ENCODE measurements at places on chromosomes 12 and 14.

DNA sequence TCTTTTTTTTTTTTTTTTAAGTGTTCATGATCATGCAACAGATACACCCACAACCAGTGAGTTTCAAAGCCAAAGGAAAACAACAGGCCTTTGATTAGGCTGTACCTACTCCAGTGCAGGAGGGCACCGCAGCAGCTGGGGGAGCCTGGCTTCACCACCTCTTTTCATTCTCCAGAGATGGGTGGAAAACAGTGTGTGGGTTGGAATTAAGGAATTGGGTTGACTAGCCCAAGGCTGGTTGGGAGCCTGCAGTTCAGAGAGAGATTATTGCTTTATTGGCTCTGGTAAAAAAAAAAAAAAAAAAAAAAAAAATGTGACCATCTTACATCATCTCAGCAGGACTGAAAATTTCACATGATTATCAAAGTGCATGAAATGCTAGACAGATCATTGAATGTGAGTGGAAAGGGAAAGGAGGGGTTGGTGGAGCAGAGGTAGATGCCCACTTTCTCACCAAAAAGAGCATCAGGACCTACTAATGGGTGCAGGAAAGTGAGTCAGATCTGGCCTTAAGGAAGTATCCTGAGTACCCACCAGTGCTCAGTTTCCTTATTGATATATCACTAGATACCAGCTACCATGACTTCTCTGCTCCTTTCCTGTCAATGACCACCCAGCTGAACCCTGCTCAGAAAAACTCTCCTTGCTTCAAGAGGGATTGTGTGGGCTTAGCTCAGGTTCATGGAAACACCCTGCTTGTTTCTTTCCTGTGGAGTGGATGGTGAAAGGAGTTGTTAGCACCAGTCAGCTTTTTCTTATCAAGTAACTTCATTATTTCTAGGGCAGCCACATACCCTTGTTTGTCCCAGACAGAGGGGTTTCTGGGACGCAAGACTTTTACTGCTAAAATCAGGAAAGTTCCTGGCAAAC lies 54.8 kb upstream of the DYRK2 start:
- no peak for DNase-seq

DNA sequence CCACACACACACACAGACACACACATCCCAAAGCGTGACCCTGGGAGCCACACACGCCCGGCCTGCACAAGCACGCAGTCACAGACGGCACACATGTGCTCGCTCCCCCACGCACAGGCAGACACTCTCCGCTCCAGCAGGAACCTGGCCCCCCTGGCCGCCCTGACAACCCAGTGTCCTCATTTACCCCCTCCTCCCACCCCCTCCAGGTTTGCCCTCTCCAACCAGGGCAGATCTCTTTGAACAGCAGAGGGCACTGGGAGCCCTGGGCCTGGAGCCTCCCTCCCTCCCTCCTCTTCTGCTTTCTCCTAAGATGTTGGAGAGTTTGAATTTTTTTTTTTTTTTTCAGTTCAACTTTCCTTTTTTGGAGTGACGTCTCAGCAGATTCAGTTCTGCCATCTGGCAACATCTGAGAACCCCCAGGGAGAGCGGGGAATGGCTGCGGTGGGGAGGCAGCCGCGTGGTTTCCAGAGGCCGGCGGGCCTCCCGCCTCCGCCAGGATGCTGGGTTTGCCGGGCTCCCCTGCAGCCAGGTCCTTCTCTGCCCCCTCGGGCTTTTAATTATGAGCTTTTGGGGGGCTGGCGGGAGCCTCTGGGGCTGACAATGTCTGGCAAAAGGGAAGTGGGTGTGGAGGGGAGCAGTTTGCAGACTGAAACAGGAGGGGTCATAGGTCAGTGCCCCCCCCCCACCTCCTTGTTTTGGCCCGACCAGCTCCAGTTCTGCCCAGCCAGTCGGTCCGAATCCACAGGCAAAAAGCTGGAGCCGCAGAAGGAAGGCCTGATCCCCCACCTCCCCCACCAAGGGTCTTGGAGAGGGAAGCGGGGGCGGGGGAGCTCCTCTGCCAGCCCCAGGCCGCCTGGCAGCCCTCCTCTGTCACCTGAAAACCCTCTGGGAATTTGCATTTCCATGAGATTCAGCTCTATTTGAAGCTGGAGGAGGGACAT lies 1.3 kb upstream of the NCOR2 start:
- DNase-seq, result peak; percentile 93

GRCh38 chr12:121932176-121932536 lies 13.8 kb downstream of the CFAP251 start:
- no peak for DNase-seq

- DNase-seq, result no peak
Observed at GRCh38 chr14:72594099-72594901, 299.6 kb downstream of the DPF3 start.

- DNase-seq, result peak; percentile 69
Observed at GRCh38 chr14:75293920-75294648, 15.5 kb downstream of the FOS start.

- DNase-seq, result no peak
Observed at GRCh38 chr14:24430682-24431568, 1.2 kb downstream of the KHNYN start.

DNA sequence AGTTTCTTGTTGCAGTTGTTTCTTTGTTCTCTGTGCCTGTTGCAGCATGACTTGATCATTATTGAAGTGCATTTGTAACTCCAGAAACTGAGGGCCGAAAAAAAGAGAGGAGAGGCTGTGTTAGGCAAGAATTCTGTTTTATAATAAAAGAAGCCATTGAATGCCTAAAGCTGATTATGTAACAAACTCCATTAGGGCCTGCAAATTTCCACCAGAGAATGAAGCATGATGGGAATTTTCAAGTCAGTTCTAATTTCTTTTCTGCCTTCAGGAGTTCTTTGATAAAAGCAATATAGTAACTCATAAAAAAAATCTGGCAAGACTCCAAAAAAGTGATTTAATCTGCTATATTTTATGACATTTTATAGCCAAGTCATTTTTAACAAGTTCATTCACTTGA lies 156.7 kb upstream of the RASSF8 start:
- no peak for DNase-seq

GRCh38 chr14:81970307-81970706 lies 436.7 kb upstream of the SEL1L start:
- no peak for DNase-seq

DNA sequence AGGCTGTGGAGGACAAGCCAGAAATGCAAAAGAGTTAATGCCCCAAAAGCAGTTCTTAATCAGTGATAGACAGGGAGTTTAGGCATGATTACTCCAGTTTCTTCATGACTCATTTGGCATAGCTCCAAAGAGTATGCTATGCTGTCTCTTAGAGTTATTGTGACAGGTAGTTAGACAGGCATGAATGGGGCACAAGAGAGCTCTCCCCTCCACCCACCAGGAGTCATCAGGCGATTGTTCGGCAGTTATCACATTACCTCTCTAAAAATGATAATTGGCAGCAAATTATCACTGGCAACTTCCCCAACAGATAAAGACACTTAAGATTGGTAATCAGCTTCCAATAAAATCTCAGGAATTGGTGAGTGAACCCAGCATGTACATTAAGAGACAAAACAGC lies 320.1 kb downstream of the DAD1 start:
- DNase-seq, result peak; percentile 7

DNA sequence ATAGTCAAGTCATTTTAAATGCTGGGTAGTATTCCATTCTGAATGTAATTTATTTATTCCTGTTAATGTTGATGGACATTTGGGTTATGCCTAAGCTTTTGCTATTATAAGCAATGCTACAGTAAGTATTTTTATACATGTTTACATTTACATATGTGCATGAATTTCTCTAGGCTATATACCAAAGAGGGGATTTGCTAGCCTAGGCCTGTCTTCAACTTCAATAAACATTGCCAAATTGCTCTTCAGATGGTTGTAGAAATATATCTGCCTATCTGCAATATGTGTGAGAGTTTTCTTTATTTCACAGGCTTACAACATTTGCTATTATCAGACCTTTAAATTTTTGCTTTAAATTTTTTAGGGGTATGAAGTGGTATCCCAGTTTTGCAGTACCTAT lies 87.0 kb downstream of the MIPOL1 start:
- no peak for DNase-seq

DNA sequence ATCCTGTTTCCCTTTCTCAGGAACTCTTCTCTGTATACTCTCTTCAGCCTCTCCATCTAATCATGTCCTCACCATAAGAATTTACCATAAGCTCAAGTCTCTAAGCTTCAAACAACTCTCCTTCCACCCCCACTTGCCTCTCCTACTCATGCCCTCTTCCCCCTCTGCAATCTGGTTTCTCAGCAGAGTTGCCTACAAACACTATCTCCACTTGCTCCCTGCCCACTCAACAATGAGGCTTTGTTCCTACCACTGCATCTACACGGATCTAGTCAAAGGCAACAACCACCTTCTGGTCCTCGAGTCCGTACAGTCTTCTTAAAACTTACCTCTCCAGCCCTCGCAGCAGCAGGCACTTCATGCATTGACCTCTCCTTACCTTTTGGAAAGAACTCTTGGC lies 17.2 kb upstream of the FBLN5 start:
- no peak for DNase-seq

GRCh38 chr12:68539615-68539952 lies 71.1 kb upstream of the RAP1B start:
- no peak for DNase-seq

DNA sequence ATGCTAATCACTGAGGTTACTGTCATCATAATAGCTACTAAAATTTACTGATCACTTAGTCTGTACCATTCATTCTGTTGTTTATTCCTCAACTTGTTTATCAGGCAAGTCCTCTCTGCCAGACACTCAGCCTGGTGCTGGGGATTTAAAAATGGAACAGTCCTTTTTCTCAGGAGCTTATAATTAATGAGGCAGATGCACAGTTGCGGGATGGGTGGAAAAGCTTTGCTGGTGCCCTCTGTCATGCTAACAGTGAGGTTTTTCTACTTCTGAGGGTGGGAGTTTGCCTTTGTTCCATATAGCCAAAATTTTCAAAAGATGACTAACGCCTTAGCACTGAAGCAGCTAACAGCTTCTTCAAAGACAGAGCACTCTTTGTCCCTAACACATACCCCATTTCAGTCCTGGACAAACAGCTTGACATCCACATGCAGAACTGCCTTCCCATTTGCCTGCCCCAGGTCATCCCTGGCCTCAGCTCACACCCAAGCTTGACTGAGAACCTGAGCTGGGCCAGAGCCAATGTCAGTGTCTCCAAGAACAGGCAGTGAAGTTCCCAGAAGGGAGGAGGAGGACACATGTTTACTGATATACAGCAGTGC lies 30.8 kb upstream of the HSPB8 start:
- no peak for DNase-seq

DNA sequence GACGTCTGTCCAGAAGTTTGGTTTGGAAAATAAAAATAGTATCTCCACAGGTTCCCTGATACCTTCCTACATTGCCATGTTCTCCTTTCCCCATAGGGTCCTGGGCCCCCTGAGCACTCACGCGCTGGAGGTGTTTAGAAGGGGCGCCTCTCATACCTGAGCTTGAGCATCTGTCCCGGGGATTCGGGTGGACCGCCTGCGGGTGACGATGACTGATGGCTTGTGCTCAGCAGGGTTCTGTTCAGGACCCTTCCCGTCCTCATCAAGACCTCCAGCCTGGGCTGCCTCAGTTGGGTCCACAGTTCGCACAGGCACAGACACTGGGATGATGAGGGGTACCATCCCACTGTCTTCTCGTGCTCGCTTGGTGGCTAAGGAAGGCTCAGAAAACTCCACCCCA lies 22.7 kb upstream of the PNMA1 start:
- no peak for DNase-seq

DNA sequence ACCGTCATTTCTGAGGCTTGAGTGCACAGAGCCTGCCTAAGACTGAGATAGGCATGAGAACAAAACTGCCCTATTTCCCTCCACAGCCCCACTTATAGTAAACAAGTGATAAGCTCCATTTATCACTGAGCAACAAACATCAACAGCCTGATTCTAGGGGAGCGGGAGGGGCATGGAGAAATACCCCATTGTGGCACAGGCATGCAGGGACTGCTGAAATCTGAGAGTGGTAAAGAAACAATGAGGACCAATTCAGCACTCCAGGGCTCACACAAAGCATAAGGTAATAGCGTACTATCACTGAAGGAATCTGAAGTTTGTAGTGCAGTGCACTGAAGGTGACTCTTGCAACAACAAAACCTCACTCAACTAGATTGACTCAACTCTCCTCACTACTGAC lies 186.7 kb downstream of the ANO2 start:
- DNase-seq, result no peak

- no peak for DNase-seq
Observed at GRCh38 chr12:98022961-98023360, 492.4 kb upstream of the TMPO start.

DNA sequence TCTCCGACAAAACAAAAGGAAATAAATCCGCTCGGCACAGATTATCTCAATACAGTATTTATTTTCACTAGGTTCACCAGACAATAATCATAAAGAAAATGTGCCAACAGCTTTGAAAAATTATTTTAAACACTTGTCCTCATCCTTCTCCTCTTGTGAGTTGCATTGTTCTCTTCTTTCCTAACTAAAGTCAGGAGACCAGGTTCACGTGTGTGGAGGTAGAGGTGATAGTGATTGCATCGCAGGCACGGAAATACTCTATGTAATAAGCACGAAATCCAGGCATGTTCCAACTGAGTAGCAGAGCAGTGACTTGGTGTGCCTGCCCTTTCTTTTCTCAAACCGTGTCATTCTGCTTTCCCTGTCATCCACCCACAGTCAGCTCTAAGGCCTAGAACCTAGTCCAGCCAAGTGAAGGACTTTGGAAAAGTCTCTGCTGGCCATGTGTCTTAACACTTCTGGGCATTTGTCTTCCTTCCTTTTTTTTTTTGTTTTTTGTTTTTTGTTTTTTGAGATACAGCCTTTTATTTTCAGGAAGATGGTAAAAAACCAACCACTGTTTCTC lies 939 bp upstream of the SEL1L start:
- DNase-seq, result no peak

- DNase-seq, result no peak
Observed at GRCh38 chr14:104334424-104335161, 196.2 kb downstream of the KIF26A start.

- DNase-seq, result no peak
Observed at GRCh38 chr14:60250257-60251035, 1.4 kb downstream of the PPM1A start.

- DNase-seq, result no peak
Observed at GRCh38 chr14:53549956-53550355, 396.8 kb upstream of the DDHD1 start.

- no peak for DNase-seq
Observed at GRCh38 chr12:48012070-48012469, 7.8 kb upstream of the COL2A1 start.

- DNase-seq, result no peak
Observed at GRCh38 chr12:92602476-92602875, 100.3 kb upstream of the PLEKHG7 start.

- DNase-seq, result no peak
Observed at GRCh38 chr14:73887694-73888459, 1.2 kb downstream of the ZNF410 start.

DNA sequence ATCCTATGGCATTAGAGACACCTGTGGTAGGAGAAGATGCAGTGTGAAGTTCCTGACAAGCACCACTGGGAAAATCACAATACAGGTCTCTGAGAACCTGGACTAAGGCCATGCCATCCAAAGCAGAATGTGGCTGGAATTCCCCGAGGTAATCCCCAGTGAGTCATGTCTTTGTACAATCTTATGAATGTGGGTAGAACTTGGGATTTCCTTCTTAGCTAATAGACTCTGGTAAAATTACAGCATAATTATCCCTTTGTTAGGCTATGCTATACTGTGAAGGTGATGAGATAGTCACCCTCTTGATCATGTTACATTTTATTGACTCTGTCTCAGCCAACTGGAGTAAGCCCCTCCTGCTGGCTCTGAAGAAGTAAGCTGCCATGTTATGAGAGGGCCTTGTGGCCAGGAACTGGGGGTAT lies 224.3 kb upstream of the DCN start:
- no peak for DNase-seq

GRCh38 chr14:28773176-28773575 lies 6.6 kb downstream of the FOXG1 start:
- no peak for DNase-seq

All from NCI-H446 treated with DMSO at 0.1 percent for 48 hours (cell line).